ENCODE measurements at places on chromosomes 11 and 22.

- DNase-seq = no peak
These were observed 58.0 kb upstream of the PLET1 start for GRCh38 chr11:112318661-112319060.

DNA sequence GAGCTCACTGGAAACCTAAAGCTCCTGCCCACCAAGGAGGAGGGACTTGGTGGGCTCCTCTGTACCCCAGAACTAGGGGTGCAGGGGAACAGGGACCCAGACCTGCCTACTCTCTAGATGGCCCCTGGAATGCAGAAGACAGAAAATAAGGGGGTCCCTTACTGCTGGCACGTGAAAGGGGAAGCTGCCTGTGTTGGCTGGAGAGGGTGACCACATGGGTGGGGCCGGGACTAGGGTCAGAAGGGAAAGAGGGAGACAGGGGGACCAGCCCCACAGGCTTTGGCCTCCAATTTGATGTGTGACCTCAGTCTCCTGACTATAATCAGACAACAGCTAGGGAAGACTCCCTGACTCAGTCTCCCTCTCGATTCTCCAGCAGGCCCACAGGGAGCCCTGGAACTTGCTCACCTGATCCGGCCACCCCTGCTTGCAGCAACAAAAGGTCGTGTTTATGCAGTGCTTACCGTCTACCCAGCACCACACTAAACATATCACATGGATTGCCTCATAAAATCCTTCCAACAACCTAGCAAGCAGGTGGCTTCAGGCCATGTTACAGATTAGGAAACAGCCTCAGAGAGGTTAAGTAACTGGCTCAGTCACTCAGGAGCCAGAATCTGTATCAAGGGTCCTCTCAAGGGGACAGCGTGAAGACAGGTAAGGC lies 10.2 kb downstream of the ARAP1 start:
- no peak for DNase-seq

DNA sequence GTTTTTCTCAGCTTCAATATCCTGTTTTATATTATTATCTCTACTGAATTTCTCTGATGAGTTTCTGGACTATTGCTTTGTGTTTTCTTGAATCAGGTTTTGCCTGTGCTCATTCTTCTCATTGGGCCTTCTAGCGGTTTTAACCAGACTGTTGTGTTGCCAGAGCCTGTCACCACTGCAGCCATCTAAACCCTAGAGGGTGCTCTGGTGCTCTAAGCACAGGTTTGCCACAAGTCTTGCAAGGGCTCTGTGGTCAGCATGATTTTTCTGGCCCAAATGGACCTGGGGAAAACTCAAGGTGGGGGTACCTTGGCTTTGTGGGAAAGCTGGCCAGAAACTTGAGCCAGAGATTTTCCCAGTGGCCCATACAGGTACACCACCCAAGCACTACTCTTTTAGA lies 52.4 kb upstream of the TYR start:
- no peak for DNase-seq

DNA sequence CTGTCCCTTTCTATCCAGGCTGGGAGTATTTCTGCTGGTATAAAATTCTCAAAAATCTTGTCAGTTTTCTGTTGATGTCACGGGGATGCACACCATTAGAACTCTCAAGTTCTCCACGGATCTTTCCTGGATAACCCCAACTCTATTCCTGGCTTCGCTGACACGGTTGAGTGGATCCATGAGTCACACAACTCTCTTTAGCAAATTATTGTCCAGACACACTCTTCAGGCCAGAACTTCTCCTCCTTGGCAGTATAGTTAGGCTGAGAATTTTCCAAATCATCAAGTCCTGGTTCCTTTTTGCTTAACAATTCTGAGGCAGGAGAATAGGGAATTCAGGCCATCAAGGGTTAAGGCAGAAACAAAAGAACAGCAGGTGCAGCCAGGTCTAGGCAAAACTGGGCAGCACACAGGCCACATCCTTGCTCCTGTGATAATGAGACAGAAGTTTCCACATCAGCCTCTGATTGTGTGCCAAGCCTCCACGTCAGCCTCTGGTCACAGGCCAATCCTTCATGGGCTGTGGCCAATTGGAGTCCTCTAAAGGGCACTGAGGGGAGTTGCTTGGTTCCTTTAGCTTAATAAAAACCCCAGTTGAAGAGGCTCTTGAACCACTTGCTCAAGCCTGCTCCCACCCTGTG lies 5.7 kb upstream of the ACAT1 start:
- no peak for DNase-seq

- DNase-seq = no peak
These were observed 79.5 kb downstream of the CABIN1 start for GRCh38 chr22:24090581-24090980.

DNA sequence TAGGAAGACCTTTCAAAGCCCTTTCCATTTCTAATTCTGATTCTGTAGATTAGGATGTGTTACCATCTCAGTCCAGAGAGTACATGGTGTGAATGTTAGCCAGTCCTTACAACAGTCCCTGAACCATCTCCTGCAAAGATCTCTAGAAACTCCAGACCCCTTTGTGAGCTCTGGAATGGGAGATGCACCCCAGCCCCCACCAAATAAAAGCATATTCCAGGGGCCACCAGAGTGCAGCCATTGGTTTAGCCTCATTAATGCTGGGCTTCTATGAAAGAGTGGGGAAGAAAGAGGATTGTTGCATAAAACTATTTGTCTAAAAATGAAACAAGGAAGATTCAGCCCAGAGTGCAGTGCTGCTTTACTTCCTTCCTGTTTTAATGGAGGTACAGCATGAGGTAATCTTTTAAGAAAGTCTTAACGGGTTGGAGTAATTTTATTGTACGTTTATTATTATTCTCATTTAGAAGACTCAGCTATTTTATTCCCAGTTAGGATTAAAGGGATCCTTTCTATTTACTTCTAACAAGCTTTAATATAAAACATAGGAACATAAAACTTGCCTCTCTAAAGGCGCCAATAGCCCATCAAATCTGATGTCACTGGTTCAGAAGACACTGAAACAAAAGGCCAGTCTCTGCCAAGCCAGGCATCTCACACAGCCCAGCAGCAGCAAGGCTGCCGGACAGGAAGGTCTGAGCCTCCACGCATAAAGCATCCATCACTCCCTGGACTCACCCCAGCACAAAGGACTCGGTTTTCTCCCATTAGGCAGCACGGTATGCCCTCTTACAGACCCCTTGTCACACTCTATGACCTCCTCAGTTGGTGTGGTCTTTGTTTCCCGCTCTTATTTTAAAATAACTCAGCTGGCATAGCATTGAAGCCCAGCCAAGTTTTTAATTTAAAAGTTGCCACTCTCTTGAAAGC lies 203.9 kb upstream of the BLID start:
- no peak for DNase-seq

DNA sequence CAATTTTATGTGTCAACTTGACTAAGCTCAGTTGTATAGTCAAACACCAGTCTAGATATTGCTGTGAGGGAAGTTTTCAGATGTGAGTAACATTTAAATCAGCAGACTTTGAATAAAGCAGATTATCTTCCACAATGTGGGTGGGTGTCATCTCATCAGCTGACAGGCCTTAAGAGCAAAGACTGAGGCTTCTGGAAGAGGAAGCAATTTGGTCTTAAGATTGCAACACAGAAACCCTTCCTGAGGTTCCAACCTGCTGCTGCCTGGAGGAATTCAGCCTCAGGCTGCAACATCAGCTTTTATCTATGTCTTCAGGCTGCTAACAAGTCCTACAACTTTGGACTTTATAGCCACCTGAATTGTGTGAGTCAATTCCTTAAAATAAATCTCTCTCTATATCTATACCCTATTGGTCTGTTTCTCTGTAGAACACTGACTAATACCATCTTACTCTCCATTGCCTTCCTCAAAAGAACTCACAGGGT lies 277.2 kb upstream of the PLET1 start:
- no peak for DNase-seq

GRCh38 chr22:28411125-28411524 lies 268.5 kb downstream of the TTC28 start:
- no peak for DNase-seq

- DNase-seq = no peak
These were observed 38.3 kb downstream of the ATG13 start for GRCh38 chr11:46655631-46656030.
